ENCODE measurements at places on chromosomes 5 and 9.

DNA sequence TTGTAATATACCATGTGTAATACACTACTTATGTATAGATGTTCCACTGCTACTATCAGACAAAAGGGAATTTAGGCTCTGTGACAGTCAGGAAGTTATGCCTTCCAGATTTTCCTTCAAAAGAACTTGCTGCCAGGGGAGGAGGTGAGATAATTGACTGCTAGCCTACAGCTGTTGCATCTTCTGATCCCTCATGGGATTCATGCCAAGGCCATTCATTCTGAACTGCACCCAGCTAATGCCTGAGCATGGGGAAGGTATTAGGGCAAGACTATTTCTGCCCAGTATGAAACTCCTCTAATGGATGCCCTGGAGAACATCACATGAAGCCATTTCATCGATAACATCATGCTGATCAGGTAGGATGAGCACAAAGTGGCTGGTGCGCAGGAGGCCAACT, 746.5 kb upstream of the ZNF608 start:
- DNase-seq, result no peak

GRCh38 chr9:31027678-31028077, 1356.8 kb upstream of the ACO1 start:
- DNase-seq, result no peak

DNA sequence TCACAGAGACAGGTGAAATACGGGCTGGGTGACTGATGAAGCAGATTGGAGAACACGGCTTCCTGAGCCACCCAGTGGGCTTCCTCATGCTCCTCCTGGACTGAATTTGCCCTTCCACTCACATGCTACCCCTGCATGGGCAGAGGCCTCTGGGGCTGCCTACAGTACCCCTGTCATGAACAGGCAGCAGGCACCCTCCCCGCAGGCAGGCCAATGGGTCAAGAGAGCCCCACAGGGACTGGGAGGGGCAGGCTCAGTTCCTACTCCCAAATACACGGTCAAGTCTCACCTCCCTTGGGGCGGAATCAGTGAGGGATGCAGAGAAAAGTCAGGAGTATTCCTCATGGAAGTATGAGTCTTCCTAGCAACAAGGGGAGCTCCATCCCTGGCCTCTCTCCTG, 48.6 kb upstream of the ZBTB43 start:
- no peak for DNase-seq

GRCh38 chr5:2898661-2899060, 147.2 kb upstream of the IRX2 start:
- DNase-seq, result no peak

DNA sequence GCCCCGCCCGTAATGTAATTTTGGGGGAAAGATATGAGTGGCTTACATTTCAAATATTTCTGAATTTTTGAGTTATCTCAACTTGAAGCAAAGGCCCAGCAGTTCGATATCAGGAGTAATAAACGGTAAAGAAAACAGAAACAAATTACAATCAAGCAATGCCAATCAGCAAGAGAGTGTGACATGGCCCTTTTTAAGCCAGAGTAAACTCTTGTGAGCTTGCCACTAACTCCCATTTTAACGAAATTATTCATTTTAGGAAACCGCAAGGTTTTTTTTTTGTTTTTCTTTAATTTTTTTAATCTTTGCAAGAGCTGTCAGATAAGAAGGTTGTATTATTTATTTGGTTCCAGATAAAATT, 17.6 kb upstream of the CDK7 start:
- DNase-seq, result no peak

DNA sequence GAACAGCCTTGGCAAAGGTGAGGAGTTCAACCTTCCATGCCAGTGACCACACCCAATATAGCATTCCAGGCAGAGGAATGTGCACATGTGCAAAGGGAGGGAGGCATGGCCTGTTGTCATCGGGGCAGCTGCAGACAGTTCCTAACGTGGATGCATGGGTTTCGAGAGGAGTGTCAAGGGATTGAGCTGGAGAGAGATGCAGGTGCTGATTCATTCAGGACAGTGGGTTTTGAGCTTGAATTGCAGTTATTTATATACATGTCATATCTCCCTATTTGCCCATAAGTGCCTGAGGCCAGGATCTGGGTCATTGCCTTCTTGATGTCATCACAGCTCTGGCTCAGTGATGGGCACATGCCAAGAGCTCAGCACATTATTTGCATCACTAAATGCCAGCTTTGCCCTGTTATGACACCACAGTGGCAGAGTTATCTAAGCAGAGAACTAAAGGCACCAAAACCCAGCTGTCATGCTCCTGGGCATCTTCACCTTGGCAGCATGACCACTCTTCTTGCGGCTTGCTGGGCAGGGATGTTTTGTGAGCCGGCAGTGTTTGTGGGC, 278.0 kb downstream of the NTRK2 start:
- DNase-seq, result no peak
